ENCODE measurements at places on chromosomes 11 and 22.

GRCh38 chr22:46609175-46609690, 11.0 kb upstream of the GRAMD4 start:
- DNase-seq, result no peak

- no peak for DNase-seq
Measured at GRCh38 chr11:131943295-131943694, 572.9 kb downstream of the NTM start.

GRCh38 chr22:49795521-49795920, 32.2 kb downstream of the BRD1 start:
- no peak for DNase-seq

GRCh38 chr22:32380991-32381390, 23.3 kb downstream of the RFPL3 start:
- no peak for DNase-seq

GRCh38 chr11:44139565-44140330, 44.3 kb downstream of the EXT2 start:
- no peak for DNase-seq

Data from RKO (cell line).